Cerebellum (tissue), 4 donors: ENCODE measurements at places on chromosomes 11 and 22. TPM values are rescaled to one million over a fixed set of nuclear protein-coding genes. Genes with fewer than 3 reads are reported as not detected.

The KCNC1 gene
- total RNA-seq = 16.8 TPM

The MS4A7 gene
- total RNA-seq = 3.5 TPM

The WT1 gene
- total RNA-seq = not detected

The APOA5 gene
- not detected for total RNA-seq

The MGAT3 gene
- 26.0 TPM for total RNA-seq

The SERHL2 gene
- 2.6 TPM for total RNA-seq

The ACCSL gene
- not detected for total RNA-seq

The C22orf31 gene
- not detected for total RNA-seq

The C11orf52 gene
- not detected for total RNA-seq

The VPREB1 gene
- not detected for total RNA-seq

The ALX4 gene
- 4.4 TPM for total RNA-seq

The DBX1 gene
- total RNA-seq = not detected

The GRK3 gene
- 18.4 TPM for total RNA-seq

The NXPE2 gene
- total RNA-seq = 0.45 TPM

The RASL10A gene
- not detected for total RNA-seq

The XKR3 gene
- not detected for total RNA-seq

The C11orf97 gene
- not detected for total RNA-seq

The CCDC116 gene
- total RNA-seq = 0.45 TPM

The LRRC56 gene
- 1.5 TPM for total RNA-seq

The IL10RA gene
- total RNA-seq = 3.0 TPM

The TNNI2 gene
- total RNA-seq = not detected

The RPS3 gene
- total RNA-seq = 564 TPM

The EXPH5 gene
- 8.8 TPM for total RNA-seq

The TMEM45B gene
- total RNA-seq = 0.64 TPM

The C22orf23 gene
- 1.4 TPM for total RNA-seq

The TMEM191C gene
- total RNA-seq = 5.6 TPM

The TRPM5 gene
- total RNA-seq = 0.27 TPM

The OR5A1 gene
- total RNA-seq = not detected

The MFRP gene
- total RNA-seq = not detected

The DGCR6L gene
- 25.3 TPM for total RNA-seq

The NRXN2 gene
- total RNA-seq = 134 TPM

The IRAG1 gene
- total RNA-seq = 6.7 TPM

The TP53I11 gene
- 14.4 TPM for total RNA-seq

The RCOR2 gene
- total RNA-seq = 15.5 TPM

The C11orf91 gene
- not detected for total RNA-seq

The LRRC4C gene
- total RNA-seq = 62.0 TPM

The MN1 gene
- 13.7 TPM for total RNA-seq

The KBTBD4 gene
- total RNA-seq = 24.4 TPM
